ENCODE measurements at places on chromosomes 12 and 14.

DNA sequence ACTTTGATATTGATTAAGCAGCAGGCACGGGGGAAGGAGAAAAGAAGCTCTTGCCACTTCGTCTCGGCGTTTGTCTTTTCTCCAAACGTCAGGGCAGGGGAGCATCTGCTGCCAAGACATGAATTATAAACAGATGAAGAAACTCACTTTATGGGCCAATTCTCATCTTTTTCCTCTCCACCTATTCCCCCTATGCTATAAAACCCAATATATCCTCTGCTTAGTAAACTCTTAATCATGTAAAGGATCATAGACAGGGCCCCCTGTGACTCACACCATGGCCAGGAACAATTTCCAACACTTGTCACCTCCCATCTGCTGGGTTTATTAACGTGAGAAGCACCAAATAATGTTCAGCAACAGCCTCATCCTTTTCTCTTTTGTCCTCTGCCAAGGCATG, 1092.1 kb upstream of the TMEM132C start:
- DNase-seq, result no peak

GRCh38 chr14:64294672-64295413, 672 bp upstream of the ESR2 start:
- peak; percentile 6 for DNase-seq

DNA sequence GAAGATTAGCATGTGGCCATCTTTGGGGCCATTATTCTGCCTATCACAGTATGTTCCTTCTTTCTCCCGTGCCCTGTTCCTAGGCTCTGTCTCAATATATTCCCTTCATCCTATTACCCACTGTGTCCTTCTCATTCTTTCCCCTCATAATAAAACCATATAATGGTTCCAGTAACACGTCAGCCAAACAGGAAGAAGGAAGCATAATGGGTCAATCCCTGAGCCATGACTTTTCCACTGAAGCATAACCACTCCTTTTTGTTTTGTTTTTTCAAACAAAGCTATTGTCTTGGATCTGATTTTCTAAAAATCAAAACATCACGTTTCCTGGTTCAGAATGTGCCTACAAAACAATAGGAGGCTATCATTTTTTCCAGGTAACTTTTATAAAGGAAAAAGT, 21.3 kb upstream of the RHOJ start:
- no peak for DNase-seq

DNA sequence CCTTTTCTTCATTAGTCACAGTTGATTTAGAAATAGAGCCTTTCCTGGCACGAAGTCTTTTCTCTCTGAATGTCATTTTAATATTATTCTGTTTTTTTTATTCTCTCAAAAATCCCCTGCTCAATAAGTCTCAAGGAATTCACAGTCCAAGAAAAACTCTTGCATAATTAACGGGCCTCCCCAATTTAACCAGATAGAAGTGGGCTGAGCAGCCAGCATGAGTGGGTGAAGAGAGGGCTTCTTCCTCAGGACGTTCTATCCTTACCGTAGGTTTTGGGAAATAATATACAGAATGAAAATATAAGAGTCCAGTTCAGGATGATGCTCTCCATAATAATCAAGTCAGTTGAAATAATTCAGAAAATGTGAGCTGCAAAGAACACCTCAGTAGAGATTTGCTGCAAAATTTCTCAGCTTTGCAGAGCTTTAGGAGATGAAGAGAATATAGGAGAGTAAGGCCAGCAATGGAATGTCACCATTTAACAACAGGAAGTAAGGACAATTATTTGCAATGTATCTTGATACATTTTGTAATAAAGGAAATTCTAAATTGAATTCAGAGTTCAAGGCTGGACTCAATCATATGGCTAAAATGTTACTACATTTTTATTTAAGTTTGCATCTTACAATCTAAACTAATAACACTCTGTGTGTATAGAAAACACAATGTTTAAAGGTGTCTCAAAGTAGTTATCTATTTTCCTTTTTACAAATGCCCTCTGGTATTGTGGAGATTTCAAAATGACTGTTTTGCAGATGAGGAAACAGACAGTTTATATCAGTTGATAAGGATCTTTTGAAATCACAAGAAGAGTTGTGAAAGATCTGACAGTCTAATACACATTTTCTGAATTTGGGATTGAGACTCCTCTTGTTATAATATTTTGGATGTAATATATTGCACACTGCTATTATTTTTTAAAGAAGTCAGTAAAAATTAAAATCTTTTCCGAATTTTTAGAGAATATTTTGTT, 1724.1 kb upstream of the SEL1L start:
- DNase-seq, result peak; percentile 10

DNA sequence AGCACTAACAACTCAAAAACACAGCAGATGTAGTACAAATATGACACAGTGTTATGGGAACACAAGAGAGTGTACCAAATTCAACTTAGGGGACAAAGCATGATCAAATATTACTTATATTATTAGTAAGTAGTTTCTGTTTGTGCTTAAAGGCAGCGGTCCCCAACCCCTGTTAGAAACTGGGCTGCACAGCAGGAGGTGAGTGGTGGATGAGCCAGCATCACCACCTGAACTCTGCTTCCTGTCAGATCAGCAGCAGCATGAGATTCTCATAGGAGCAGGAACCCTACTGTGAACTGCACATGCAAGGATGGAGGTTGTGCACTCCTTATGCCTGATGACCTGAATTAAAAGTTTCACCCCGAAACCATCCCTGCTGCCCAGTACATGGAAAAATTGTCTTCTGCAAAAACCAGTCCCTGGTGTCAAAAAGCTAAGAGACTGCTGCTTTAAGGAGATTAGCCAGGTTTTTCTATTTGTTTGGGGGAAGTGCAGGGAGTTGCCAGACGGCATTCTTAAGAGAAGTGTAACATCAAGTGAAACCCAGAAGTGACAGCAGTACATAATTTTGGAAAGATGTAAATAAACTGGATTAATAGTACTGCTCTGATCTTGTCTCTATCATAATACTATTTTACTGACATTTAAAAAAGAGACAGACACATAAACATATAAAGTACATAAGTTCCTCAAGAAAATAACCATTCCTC, 26.7 kb downstream of the GTF2A1 start:
- DNase-seq, result no peak

- DNase-seq, result no peak
Observed at GRCh38 chr12:124796303-124796960, 67.2 kb downstream of the SCARB1 start.

DNA sequence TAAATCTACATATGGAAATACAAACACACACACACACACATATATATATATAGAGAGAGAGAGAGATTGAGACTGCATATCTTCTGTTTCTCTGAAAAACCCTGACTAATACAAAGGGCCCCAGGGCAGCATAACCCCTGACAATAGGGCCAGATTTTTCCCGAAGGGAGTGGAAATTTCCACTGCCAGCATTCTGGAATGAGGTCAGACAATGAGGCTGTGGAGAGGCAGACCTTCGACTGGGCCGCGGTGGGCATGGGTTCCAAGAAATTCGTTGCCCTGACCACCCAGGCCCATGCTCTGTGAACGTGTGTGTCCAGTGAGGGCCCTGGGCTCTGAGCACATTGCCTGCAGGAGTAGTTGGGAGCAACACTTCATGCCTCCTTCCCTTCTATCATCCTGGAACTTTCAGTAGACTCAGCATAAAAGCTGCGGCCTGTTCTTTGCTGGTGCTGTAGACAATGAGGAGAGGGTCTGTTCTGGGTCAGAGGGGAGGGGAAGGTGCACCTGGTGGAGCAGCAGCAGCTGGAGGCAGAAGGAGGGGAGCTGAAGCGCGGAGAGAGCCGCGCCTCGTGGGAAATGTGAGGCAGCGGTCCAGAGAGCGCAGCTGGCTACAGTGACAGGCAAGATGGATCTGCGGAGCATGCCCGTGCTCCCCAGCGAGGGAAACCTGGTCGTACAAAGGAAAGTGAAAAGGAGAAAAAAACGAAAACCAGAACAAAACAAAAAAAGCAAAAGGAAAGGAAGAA, 25.6 kb upstream of the CCDC60 start:
- DNase-seq, result no peak

- no peak for DNase-seq
Observed at GRCh38 chr12:108911915-108912314, 32.0 kb downstream of the DAO start.

DNA sequence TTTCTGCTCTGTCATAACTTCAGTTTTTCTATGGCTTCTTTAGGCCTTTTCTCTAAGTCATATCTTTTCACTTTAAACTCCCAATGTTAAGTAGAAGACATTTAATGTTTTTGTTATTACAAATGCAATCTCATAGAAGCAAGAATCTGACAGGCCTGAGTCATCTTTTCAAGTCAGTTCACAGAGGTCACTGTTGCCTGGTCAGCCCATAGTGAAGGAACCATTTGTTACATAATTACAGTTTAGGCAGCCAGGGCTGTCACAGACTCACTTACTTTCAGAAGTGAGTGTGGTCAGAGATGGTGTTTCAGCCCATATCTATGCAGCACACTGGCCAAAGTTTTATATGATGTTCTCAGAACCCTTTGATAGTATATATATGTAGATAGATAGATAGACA, 46.5 kb downstream of the CCER1 start:
- DNase-seq, result no peak

DNA sequence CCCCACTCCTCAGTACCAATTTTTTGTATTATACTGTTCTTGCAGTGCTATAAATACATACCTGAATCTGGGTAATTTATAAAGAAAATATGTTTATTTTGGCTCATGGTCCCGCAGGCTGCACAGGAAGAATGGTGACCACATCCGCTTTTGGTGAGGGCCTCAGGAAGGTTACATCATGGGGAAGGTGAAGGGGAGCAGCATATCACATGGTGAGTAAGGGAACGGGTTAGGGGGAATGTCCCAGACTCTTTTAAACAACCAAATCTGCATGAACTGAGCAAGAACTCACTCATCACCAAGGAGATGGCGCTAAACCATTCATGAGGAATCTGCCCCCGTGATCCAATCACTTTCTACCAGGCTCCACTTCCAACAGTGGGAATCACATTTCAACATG, 40.0 kb downstream of the OSBPL8 start:
- DNase-seq, result peak; percentile 59

- DNase-seq, result no peak
Observed at GRCh38 chr12:57825451-57825850, 6.9 kb upstream of the AVIL start.

- no peak for DNase-seq
Observed at GRCh38 chr14:89386212-89386886, 30.7 kb downstream of the FOXN3 start.

DNA sequence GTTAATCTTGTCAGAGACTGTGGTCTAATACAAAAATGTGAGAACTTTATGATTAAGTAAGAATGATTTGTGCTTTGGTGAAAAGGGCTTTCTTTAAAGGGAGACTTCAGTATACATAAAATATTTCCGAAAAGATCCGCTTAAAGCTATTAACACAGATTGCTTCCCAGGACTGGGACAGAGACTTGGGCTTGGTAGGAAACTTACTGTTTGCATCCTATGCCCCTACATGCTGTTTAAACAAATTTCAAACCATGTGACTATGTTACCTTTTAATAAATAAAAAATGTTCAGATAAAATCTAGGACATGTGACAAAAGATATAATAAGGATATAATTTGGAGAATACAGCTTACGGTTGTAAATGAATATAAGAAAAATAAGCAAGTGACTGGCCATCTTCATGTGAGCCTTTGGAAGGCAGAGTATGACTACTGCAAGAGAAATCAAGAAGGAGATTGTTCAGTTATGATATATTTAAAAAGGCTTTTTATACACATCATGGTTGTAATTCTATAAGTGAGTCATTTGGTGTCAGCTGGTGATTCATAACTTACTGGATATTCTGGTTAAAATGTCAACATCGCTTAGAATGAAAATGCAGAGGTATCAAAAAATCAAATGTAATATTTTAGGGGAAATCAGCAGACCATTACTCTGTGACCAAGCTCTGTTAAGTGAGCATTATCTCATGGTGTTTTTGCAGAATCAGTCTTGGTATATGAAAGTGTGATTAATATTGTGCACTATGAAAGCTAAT, 234.7 kb upstream of the E2F7 start:
- DNase-seq, result no peak

GRCh38 chr14:77098529-77099353, 683 bp downstream of the CIPC start:
- DNase-seq, result peak; percentile 18

- no peak for DNase-seq
Observed at GRCh38 chr14:29235991-29236390, 469.4 kb downstream of the FOXG1 start.

DNA sequence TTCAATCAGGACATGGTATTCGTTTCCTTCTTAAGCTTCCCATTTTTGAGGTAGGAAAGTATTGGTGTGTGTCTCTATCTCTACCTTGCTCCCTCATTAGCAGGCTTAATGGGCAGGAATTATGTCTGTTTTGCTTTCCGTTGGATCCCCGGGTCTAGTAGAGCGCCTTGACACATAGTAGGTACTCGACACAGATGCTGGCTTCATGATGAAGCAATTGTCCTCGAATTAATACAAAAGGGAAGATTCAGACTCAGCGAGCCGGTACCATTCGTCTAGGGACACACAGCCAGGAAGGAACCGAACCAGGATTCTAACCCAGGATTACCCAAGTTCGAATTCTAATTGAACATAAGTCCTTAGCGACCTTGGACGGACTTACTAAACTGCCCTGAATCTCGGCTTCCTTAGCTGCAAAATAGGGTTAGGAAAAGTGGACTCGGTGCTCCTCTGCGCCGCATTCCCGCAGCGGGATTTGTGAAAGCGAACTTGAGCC, 496 bp upstream of the ISCU start:
- peak; percentile 49 for DNase-seq

GRCh38 chr12:71166862-71167496, 9.2 kb upstream of the TSPAN8 start:
- DNase-seq, result no peak

DNA sequence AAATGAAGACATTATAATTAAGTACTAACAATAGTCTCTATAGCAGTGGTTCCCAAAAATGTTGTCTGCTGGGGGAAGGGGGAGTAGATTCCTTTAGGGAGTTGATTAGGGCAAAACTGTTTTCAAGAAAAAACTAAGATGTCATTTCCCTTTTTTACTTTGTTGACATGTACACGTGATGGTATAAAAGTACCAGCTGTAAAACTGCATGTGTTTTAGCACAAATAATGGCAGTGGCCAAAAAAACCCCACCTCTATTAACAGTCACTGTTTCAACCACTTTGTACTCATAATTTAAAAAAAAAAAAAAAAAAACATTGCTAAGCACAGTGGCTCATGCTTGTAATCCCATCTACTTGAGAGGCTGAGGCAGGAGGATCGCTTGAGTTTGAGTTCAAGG, 61.7 kb downstream of the PPP1R12A start:
- peak; percentile 15 for DNase-seq

GRCh38 chr14:68157971-68158371, 338.4 kb downstream of the RAD51B start:
- no peak for DNase-seq

- DNase-seq, result no peak
Observed at GRCh38 chr12:117334855-117335587, 26.4 kb downstream of the NOS1 start.

GRCh38 chr14:91255026-91255695, 10.7 kb upstream of the GPR68 start:
- DNase-seq, result no peak

DNA sequence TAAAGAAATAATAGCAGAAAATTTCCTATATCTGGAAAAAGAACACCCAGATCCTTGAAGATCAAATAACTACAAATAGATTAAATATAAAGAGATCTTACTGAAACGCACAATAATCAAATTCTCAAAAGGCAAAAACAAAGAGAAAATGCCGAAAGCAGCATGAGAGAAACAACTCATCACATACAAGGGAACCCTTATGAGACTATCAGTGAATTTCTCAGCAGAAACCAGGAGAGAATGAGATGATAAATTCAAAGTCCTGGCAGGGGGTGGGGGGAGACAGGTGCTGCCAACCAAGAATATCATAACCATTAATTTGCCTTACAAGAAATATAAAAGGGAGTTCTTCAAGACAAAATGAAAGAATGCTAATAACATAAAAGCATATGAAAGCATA, 73.7 kb downstream of the CEP128 start:
- no peak for DNase-seq

GRCh38 chr12:5912011-5912410, 33.0 kb downstream of the ANO2 start:
- DNase-seq, result no peak
